Activated CD4-positive, alpha-beta T cell treated with anti-CD3 and anti-CD28 coated beads, Interleukin-2, Interleukin-6, amounts not matched to agents 100 ng/mL and 50 ng/mL, durations not matched to agents 16 hours and 8 hours (primary cell): ENCODE measurements at places on chromosomes 2 and 18.

DNA sequence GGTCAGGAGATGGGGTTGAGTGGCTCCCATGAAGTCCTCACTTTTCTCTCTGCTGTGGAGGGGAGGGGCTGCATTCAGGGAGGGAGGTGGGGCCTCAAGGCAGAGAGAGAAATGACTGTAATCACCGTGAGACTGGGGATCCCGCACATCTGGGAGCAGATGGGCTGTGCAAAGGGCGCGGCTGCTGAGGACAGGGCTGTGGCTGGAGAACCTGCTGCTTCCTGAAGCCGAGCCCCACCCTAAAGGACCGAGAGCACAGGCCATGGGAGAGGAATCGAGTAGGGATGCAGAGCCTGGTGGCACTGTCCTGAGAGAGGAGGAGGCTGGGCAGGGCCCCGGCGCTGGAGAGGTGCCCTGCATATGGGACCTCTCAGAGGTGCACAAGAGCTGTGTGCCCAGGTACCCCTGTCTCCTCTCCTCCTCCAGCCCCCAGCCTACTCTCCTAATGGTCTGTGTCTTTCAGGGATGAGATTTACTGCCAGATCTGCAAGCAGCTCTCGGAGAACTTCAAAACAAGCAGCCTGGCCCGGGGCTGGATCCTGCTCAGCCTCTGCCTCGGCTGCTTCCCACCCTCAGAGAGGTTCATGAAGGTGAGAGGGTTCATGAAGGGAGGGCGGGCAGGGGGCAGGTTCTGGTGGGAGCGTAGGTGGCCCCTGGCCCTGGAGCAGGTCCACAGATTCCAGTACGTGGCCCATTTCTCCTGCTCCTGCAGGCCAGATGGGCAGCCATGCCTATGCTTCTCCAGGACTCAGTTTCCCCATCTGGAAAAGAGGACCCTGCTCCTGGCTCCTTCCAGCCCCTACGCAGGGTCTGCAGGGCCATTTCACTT lies 25.9 kb upstream of the GPR17 start:
- no peak for DNase-seq

DNA sequence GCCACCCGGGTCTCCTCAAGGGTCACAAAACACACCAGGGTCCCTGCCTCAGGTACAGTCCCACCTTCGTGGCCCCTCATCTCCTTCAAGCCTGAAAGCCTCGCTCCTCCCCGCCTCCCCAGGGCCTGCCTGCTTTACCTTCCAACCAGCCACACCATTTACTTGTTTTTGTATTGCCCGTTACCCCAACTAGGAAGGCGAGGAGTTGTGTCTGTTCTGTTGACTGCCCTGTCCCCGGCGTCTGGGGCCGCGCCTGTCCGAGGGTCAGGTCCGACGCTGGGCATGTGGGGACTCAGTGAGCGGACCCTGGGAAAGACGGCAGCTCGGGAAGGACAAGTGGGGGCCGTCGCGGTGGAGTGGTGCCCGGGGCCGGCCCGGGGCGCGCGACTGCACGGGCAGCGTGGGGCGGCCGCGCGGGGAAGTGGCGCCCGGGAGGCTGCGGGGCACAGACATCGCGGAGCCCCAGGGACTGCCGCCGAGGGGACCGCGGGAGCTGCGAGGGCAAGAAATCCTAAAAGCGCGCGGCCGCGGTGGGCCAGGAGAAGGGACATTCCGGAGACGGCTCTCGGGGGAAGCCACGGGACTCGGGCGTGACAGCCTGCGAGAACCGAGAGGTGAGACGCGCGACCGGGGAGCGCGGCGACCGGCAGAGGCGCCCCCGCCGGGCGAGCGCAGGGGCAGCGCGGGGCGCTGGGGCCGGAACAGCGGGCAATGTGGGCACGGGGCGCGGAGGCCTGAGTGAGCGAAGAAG lies 797 bp upstream of the GRHL1 start:
- no peak for DNase-seq

DNA sequence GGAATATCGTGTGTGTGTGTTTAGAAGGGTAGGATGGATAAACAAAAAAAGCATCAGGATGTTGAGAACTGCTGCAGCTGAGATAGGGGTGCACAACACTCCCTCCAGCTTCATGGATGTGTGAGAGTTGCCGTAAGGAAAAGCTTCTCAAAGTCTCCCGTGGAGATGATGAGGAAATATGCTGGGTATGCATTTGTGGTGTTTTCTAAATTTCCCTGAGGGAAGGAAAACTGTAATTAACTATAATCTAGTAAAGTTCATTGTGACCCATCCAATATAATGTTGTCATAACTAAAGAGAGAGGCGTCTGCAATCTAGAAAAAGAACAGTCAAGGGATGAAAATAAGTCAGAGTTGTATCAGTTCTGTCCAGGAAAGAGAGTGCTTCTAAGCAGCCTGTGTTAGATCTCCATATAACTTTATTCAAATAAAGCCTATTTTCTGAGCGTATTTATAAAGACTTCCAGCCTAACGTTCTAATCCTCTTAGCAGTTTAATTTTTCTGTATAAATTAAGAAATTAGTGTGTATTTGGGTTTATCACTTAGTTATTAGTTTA lies 7.3 kb upstream of the LMAN2L start:
- no peak for DNase-seq

DNA sequence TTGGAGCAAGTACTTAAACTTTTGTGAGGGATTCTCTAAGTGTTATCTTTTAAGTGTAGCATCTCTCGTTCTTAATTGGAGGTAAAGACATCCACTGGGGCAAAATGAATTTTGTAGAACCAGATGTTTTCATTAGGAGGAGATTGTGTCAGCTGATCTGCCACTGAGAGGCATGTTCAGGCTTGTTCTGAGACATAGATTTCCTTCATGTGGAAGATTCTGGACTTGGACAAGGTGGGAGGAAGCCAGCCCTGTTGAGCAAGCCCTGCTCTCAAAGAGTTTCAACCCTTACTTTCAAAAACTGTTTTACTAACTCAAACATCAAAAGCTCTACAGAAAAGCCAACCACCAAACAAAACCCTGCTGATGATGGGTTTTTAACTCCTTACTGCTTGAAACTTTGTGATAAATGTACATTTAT lies 6.5 kb downstream of the MAP4K4 start:
- DNase-seq = peak; percentile 43

- no peak for DNase-seq
Observed at GRCh38 chr18:51852681-51853080, 487.3 kb upstream of the DCC start.

GRCh38 chr2:241950413-241951315 lies 81.1 kb downstream of the RTP5 start:
- DNase-seq = peak; percentile 70

GRCh38 chr2:146119586-146119985 lies 1599.7 kb upstream of the ZEB2 start:
- DNase-seq = no peak

DNA sequence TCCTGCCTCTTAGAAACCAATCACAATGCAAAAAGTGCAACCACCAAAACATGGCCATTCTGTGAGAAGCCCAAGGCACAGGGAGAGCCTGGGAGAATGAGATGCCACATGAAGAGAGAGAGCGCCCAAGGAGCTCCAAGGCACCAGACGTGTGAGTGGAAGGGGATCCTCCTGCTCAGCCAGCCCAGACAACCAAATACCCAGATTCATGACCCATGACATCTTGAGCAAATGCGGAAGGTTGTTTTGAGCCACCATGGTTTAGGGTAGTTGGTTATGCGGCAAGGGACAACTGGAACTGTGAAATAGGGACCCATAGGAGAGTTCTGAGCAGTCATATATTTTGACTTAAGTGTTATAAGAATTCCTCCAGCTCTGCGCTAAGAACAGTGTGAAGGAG lies 7.0 kb downstream of the AFF3 start:
- no peak for DNase-seq

GRCh38 chr2:127859712-127860085 lies 1.7 kb upstream of the POLR2D start:
- peak; percentile 50 for DNase-seq

DNA sequence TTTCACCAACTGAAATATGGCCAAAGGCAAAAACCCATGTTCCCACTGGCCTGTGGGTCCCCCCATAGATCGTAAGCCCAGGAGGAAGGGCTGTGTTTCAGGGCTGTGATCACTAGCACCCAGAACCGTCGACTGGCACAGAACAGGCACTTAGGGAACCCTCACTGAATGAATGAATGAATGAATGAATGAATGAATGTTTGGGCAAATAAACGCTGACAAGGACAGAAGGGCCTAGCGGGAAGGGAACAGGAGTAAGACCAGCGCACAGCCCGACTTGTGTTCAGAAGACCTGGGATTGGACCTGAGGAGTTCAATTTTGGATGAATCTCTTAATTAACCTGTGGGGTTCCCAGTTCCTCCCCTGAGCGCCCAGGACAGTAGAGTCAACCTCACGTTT lies 76.2 kb downstream of the TPO start:
- DNase-seq = no peak

- no peak for DNase-seq
Observed at GRCh38 chr18:9860682-9861081, 25.1 kb upstream of the TXNDC2 start.

- no peak for DNase-seq
Observed at GRCh38 chr2:150474326-150475074, 13.0 kb downstream of the RND3 start.

GRCh38 chr2:98771721-98772524 lies 41.0 kb upstream of the MGAT4A start:
- peak; percentile 78 for DNase-seq

DNA sequence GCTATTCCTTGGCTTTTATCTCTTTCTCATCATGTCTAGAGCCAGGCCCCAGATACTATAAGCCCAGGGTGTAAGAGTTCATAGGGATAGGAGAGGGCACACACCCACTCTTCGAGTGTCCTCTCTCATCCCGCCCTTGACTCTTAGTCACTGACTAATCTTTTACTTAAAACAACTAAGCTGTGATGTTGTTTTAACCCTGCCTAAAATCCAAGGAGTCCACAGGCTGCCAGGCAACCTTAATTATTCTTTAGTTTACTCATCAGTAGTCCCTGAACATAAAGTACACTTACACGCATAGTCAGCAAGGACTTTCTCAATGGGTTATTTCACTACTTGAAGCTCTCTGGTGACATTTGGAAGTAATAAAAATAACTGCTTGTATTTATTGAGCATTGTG lies 28.4 kb downstream of the GREB1L start:
- DNase-seq = no peak

GRCh38 chr18:12882453-12883371 lies 1.3 kb downstream of the PTPN2 start:
- no peak for DNase-seq

DNA sequence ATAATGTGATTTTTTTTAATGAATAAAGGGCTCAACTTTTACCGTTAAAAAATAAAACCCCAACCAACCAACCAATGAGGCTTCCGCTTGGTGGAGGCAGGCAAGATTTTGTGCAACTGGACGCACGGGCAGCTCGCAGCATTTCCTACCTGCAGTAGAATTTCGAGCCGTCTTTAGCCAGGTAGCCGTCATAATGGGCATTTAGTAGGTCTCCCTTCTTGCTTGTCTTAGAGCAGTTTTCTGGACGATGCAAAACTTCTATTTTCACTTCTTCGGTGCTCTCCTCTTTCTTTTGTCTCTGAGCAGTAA lies 316 bp downstream of the FKBP7 start:
- DNase-seq = peak; percentile 29

DNA sequence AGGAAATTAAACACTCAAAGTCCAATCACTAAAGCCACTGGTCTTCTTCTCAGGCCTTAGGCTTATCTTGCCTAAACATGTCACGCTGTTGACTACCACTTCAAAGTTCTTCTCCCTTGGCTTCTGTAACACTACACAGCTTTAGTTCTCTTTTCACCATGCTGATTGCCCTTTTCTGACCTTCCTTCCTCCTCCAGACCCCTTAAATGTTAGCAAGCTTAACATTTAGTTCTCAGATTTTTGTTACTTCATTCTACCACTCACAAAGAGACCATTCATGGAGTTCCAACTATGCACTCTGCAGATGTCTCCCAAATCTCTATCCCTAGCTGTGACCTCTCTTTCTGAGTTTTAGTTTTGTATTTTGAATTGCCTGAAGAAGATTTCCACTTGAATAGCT lies 64.4 kb downstream of the TTC21B start:
- no peak for DNase-seq

DNA sequence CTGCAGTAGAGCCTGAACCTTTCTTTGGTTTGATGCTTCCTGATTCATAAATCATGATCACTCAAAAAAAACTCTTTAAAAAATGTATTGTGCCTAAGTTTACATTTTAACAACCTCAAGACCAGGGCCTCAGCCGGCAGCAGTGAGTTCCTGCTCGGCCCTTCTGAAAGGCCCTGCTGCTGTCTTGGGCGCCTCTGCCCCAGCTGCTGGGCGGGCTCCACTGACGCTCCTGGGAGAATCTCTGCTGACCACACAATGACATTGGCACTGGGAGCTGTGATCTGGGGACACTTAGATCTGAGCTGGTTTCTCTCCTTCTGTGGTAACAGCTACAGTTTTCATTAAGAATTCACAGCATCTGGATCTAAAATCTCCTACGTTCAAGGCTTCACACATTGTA lies 25.7 kb downstream of the TPO start:
- no peak for DNase-seq

GRCh38 chr18:74063023-74063422 lies 84.6 kb downstream of the FBXO15 start:
- DNase-seq = peak; percentile 61
